ENCODE measurements at places on chromosomes 4 and X.

GRCh38 chrX:139931646-139932072 lies 1.2 kb downstream of the ATP11C start:
- no peak for ATAC-seq

- ATAC-seq: no peak
These were observed 80.2 kb downstream of the CRMP1 start for GRCh38 chr4:5812506-5813229.

- ATAC-seq: no peak
These were observed 58.3 kb downstream of the PDHA2 start for GRCh38 chr4:95898226-95898625.

DNA sequence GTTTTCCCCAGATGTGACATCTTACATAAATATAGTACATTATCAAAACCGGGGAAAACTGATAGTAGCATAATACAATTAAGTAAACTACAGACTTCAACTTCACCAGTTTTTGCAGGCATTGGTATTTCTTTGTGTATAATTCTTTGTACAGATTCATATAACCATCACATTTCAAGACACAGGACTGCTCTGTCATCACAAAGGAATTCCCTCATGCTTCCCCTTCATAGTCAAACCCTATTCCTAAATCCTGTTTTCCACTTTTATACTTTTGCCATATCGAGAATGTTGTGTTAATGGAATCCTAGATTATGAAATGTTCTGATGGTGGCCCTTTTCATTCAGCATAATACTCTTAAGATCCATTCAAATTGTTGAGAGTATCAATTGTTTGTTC lies 36.0 kb downstream of the STIM2 start:
- ATAC-seq: no peak

DNA sequence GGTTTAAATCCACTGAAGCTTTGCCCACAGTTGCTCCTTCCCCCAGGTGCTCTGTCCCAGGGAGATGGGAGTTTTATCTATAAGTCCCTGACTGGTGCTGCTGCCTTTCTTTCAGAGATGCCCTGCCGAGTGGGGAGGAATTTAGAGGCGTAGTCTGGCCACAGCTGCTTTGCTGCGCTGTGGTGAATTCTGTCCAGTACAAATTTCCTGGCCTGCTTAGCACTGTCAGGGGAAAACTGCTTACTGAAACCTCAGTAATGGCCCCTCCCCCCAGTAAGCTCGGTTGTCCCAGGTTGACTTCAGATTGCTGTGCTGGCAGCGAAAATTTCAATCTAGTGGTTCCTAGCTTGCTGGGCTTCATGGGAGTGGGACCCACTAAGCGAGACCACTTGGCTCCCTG lies 40.1 kb downstream of the UGT2B17 start:
- ATAC-seq: no peak

GRCh38 chr4:169957785-169958184 lies 68.4 kb downstream of the MFAP3L start:
- no peak for ATAC-seq

DNA sequence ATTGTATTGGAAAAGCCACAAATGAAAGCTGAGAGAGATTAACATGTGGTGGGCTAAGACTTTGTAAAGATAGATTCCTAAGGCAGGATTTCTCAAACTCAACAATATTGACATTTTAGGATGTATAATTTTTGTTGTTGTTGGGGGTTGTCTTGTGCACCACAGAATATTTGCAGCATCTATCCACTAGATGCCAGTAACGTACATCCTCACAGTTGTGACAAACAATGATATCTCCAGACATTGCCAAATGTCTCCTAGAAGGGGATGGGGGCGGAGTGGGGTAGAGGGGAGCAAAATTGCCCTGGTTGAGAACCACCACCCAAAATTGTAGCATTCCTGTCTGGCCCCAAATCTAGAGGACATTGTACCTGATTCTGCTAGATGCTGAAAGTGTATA lies 14.7 kb upstream of the CBR4 start:
- ATAC-seq: no peak

DNA sequence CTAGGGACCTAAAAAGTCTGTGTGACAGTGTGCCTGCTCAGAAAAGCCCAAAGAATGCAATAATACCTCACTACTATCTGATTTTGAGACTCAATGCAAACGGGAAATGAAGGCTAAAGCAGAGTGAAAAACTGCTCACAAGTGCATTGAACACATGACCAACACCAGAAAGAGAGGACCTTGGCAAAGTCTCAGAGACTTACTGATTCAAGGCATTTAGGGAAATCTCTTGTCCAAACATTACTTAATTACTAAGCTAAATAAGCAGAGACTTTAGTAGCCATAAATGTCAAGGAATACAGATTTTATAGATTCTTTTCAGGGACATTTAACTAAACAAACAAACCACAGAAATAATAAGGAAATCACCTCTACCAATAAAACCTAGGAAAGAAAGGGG lies 916.0 kb downstream of the FSTL5 start:
- ATAC-seq: no peak

- ATAC-seq: no peak
These were observed 150.1 kb upstream of the NUDT10 start for GRCh38 chrX:51182545-51182944.

- ATAC-seq: no peak
These were observed 25.9 kb downstream of the ZNF721 start for GRCh38 chr4:472881-473569.

DNA sequence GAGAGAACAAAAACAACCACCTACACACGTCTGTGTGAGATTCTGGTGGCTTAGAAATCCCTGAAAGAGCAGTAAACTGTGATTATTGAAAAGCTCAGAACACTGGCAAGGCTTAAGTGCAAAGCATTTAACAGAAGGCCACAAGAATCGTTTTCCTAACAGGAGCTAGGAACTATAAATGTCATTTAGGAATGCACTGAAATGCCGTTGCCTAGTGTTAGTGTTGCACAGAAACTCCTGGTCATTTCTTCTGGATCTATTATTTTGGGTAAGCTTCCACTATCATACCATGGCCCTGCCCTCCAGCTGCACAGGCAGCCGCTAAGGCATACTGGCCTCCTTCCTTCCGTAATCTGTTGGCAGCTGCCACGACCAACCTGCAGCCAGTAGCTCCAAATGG lies 923.2 kb downstream of the NLGN4X start:
- no peak for ATAC-seq

- ATAC-seq: no peak
These were observed 86.5 kb upstream of the CBLL2 start for GRCh38 chrX:22186165-22186564.

DNA sequence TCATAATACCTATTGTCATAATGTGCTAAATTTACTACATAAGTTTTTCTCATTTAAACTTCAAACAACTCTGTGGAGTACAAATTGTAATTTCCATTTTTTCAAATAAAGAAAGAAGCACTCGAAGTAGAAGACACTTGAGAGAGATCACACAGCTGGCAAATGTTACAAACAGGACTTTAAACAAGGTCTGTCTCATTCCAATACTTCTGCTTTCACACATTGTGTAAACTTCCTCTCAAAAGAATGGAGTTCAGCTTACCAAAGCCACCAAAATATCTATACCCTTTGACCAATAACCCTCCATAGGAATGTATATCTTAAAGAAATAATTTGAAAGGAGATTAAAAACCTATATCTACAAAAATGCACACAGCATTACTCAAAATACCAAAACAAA lies 88.3 kb downstream of the OPHN1 start:
- no peak for ATAC-seq

DNA sequence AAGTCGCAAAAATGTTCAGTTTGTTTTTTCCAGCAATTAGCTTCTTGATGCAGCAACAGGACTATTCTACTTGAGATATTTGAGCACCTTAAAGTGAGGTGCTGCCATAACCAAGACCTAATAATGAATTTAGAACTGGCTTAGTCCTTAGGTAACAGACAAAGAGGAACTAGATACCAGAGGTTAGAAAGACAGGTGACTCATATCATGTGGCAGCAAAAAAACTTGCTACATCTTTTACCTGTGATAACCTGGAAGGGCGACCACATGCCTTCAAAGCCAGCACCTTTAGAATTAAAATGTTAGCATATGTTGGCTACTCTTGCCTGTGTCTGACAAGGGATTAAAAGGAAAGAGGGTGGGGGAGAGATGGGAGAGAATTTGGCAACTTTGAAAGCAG lies 90.4 kb downstream of the ARHGAP6 start:
- no peak for ATAC-seq

- peak; percentile 83 for ATAC-seq
These were observed 103.6 kb downstream of the RAPGEF2 start for GRCh38 chr4:159206427-159206871.

- ATAC-seq: no peak
These were observed 41.1 kb downstream of the REELD1 start for GRCh38 chr4:146255463-146255862.

GRCh38 chrX:49838374-49838773 lies 9.3 kb downstream of the PAGE4 start:
- ATAC-seq: no peak

DNA sequence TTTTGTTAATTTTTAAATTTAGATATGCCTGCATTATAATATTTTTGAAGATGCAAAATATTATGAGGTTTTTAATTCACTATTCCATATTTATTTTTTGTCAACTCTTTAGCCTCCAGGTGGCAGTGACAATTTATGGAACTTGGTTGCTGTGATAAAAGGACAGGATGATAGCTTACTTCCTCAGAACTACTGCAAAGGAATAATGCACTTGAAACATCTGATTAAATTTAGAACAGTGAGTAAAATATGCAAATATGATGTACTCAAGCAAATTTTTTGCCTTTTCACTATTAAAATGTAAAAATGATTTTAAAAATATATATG lies 45.1 kb downstream of the SPATA4 start:
- ATAC-seq: peak; percentile 21

DNA sequence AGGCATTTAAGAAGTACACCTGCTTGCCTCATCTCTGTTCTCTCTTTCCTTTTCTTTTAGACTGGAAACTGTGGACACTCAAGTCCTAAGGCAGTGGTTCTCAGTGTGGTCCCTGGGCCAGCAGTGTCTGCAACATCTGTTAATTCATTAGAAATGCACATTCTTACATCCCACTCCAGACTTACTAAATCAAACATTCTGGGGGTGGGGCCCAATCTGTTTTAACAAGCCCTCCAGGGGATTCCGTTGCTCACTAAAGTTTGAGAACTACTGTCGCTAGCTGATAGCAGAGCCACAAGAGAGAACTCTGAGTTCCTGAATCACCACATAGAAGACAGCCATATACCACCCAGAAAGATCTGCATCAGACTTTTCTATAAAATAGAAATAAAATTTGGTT lies 430.6 kb downstream of the BCOR start:
- no peak for ATAC-seq

DNA sequence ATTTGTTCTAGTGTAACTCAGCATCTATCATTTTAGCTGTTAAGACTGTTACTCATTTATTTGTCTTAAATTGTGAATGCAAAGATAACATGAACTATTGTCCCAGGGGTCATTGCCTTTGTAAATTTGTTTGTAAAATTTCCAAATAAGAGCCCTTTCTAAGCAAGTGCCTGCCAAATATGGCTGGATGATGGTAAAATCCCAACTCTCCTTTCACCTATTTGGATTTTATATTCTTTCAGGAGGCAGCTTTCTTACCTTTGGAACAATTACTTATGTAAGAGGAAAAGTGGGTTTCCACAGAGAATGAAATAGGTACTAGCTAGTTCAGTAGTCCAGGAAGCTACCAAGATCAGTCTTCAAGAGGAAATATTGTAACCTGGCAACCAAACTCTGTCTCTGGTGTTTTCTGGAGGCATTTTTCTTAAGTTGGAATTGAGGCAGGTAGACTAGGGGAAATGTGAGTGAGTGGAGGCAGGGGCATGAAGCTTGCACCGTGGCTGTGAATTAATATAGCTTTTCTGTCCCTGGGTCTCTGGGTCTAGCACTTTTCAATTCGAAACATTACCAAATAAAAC lies 363.0 kb upstream of the ZCCHC13 start:
- no peak for ATAC-seq

GRCh38 chrX:9318213-9318612 lies 146.6 kb upstream of the TBL1X start:
- peak; percentile 89 for ATAC-seq

GRCh38 chr4:16133406-16133805 lies 49.6 kb upstream of the PROM1 start:
- no peak for ATAC-seq

DNA sequence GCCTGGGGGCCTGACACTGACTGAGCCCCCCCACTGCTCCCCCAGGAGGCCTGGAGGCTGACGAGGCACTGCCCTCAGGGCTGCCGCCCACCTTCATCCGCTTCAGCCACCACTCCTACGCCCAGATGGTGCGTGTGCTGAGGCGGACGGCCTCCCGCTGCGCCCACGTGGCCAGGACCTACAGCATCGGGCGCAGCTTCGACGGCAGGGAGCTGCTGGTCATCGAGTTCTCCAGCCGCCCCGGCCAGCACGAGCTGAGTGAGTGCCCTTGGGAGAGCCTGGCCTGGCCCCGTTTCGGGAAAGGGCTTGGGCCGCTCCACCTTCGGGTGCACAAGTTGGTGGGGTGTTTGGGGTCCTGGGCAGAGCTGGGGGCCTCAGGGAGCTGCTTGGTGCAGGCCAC lies 11.4 kb downstream of the CPZ start:
- ATAC-seq: no peak

- ATAC-seq: no peak
These were observed at the start of gene TRIML2 for GRCh38 chr4:188109157-188109755. Gene TRIML2 (minus strand): TSS chr4:188109603. CDS start chr4:188105368, 4,235 bp downstream.

Measured in activated CD4-positive, CD25-positive, alpha-beta regulatory T cell treated with anti-CD3 and anti-CD28 coated beads, Interleukin-2, amount 50 U/mL, for 24 hours (primary cell).